ENCODE measurements at places on chromosomes 5 and 9.

DNA sequence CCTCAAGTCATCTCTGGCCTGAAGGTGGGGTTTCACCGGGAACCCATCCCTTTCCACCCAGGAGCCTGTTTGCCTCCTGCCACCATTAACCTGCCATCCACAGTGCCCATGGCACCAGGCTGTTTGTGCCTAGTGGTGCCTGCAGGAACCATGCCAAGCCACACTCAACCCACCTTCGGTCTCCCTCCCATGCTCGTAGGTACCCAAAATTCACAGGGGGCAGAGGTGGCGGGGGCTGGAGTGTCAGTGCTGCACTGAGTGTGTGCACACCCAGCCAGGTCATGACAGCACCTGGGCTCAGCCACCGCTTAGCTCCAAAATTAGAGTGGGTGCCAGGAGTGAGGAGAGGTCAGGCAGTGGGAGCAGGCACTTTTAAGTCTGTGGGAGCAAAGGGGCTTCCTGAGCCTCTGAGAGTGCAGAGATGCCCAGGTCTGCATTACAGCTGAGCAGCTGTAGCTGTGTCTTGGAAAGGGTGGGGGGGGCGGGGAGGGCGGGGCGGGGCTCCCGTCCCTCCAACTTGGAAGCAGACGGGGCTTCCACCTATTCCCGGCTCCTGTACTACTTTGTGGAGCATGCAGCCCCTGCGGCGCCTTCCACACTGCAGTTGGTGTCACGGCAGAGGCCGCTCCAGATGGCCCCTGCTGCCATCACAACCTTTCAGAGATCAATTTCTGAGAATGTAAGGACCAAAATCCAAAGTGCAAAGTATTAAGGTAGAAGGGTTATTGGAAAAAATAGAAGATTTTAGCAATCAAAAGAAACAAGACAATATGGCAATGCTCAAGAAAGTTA lies 2396.8 kb upstream of the C9orf72 start:
- DNase-seq = no peak

DNA sequence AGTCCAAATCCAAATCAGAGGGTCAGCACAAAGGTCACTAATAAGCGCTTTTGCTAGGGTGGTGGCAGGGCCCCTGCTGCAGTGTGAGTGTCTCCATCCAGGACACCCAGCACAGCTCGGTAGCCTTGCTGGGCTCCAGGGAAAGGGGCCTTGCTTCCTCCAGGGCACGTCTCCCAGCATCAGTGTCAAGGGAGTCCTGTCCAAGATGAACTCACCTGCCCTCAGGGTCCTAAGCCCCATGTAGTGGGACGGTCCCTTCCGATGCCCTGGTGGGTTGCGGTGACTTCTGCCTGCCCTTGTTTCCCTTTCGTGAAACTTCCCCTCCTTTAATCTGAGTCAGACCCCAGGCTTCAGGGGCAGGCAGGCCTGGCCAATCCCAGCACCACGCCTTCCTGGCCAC lies 101.7 kb downstream of the ZNF354C start:
- peak; percentile 31 for DNase-seq

DNA sequence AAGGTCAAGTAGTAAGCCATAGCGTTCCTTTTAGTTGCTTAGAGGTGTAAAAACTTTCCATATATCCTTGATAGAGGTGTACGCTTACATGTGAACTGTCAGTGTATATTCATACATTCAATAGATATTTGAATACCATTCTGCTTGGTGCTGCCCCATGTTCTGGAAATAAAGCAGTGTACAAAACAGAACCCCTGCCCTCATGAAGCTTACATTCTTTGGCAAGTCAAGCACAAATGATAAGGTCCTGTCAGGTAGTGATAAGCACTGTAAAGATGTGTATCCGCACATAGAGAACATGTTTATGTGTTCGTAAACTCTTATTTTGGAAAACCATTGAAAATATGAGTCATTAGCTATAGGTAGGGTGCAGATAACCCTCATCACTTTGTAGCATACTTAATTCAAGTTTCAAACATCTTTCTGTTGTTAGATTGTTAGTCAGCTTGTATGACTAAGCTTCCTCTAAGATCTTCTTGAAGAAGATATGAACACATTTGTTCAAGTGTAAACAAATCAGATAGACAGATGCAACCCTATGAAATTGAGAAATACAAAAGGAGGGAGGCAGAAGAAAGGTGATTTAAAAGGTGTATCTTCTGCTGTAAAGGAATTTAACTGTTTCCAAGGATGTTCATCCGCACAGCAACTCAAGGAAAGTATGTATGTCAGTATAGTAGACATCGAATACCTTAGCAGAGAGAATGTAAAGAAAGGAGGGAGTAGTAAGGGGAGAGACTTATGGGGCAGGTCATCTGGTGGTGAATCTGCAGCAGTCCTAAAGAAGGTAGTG lies 1.6 kb downstream of the GTF3C4 start:
- no peak for DNase-seq

DNA sequence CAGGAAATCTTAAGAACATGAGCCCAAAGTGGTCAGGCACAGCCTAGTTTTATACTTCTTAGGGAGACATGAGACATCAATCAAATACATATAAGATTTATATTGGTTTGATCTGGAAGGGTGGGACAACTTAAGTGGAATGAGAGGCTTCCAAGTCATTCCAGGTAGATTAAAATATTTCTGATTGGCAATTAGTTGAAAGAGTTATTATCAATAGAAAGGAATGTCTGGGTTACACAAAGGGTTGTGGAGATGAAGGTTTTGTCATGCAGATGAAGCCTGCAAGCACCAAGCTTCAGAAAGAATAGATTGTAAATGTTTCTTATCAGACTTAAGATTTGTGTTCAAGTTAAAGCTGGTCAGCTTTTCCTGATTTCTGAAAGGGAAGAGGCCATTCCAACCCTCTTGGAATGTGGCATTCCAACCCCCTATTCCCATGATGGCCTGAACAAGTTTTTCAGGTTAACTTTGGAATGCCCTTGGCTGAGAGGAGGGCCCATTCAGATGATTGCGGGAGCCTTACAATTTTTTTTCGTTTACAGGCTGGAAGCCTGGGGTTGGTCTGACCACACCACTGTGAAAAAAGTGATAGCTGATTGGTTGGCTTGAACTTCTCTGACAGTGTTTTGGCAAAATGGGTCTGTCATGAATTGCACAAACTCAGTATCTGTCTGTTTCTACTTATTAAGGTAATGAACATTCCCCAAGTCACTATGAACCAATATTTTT lies 245.6 kb upstream of the RAI14 start:
- peak; percentile 70 for DNase-seq

DNA sequence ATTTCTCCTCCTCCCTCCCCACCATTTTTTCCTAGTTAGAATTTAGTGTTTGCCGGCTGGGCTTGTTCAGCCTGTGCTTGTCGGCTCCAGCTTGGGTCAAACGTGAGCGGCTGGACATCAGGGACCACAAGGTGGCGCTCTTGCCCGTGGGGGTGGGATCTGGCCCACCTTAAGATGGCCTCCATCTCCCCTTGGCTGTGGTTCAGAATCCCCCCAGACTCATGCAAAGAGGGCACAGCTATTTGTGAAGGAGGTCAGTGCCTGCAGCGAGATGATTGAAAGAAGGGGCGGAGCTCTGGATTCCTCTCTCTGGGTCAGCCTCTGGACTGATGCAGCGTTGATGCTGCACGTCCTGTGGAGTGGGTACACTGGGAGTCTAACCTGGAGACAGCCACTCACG lies 283.3 kb upstream of the TUT7 start:
- DNase-seq = peak; percentile 81

- DNase-seq = peak; percentile 14
Observed at GRCh38 chr5:132238901-132239500, 11.3 kb upstream of the P4HA2 start.

- DNase-seq = no peak
Observed at GRCh38 chr5:129382921-129383672, 77.0 kb upstream of the ADAMTS19 start.

Measured in islet precursor cell (in vitro differentiated cells).